Karpas-422 (cell line): ENCODE measurements at places on chromosomes 6 and 20. TPM values are rescaled to one million over a fixed set of nuclear protein-coding genes. Genes with fewer than 3 reads are reported as not detected.

DNA sequence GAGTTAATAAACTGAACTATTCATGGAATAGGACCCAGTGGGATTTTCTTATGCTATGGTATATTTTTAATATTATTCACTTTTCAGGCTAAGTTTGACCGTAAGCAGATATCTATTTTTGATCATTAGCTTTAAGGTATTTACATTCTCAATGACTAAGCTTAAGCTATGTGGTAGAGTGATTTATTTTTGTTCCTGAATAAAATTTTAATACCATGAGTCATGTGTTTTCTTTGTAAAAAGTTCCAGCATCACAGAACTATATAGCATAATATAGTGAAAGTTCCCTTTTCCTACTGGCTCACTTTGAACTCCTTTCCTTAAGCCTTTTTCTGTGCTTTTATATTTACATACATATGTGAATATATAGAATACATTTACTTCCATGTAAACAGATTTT is 75.8 kb downstream of the BCKDHB start:
- DNase-seq: no peak

DNA sequence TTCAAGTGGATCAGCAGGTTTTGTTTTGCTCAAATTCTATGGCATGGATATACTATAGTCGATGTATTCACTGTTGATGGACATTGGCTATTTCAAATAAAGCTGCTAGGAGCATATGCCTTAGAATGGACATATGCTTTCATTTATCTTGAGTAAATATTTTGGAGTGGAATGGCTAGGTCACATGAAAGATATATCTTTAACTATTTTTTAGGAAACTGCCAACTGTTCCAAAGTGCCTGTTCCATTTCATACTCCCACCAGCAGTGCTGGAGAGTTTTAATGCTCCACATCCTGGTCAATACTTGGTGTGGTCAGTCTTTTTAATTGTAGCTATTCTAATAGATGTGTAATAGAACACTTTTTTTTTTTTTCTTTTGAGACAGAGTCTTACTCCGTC is 81.1 kb upstream of the PIM1 start:
- no peak for DNase-seq

DNA sequence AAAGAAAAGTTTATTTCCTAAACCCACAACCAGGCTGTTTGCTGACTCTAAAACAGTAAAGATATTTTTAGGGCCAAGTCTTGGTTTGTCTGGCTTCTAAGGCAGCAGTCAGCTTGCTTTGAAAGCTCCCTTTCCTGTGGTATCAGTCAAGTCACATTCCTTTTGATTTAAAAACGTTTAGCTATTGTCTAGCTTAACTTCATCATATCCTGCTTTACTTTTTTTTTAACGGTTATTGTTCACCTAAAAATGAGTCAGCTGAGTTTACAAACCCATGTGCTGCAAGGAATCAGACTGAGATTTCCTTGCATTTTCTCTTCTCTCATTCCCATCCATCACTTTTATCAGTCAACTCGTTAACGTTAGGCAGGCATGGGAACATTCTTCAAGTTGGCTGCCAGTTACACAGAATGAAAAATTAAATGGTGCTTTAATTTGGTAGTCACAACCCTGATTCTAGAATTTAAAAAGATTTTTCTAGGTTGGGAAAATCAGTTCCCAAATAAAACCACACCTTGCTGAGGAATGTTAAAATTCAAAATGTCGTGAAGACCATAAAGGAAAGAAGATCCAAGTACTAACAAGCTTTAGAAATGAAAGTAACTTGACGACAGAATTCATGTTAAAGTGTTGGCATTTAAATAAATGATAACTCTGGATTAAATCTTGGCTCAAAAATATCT is 45.9 kb downstream of the ELOVL5 start:
- no peak for DNase-seq

GRCh38 chr6:56933650-56934049 is 21.3 kb upstream of the BEND6 start:
- no peak for DNase-seq

DNA sequence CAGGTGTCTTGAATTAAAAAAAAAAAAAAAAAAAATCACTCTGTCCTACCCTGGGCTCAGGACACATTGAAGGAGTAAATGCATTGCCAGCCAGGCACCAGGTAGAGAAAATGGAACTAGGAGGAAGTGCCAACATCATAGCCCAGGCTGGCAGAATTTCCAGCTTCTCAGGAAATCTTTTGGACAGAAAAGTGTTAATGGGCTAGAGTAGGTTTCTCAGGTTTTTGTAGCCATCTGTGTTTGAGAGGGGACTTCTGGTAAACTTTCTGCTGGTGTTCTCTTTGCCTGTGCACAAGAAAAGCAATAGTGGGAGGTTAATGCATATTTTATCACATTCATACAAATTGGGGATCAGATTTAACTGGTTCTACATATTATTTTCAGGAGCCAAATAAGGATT is 678.3 kb upstream of the NRSN1 start:
- DNase-seq: no peak

DNA sequence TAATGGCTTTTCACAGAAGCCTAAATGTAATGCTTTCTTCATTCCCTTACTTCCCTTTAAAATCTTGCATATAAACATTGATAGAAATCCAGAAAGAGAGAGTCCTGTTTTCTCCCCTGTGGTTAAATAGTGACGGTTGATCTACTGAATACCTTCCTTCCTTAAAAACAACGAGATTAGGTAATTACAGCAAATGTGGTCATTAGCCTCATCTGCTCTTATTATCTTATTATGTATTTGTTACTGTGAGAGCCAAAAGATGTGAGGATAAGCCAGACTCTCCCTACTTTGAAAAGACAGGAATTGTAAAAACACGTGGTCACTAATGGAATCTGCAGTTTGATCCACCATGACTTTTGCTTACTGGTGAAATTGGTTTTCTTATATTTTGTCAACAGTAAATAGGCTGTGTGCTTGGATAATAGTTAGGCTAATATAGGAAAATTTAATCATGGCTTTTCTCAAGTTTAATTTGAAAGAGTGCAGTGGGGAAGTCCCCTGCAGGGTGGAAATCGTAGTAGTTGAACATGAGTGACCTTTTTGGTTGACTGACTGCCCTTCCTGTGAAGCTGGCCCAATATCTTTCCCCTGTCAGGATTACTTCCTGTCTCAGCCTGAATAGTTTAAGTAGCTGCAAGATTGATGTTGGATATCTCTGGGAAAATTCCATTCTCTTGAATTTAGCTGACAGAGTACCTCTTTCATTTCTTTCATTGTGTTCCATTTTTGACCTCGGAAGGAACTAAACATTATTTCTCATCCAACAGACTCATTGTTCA is 62.8 kb downstream of the JARID2 start:
- no peak for DNase-seq

GRCh38 chr20:57781901-57782300 is 72.1 kb upstream of the PMEPA1 start:
- no peak for DNase-seq

DNA sequence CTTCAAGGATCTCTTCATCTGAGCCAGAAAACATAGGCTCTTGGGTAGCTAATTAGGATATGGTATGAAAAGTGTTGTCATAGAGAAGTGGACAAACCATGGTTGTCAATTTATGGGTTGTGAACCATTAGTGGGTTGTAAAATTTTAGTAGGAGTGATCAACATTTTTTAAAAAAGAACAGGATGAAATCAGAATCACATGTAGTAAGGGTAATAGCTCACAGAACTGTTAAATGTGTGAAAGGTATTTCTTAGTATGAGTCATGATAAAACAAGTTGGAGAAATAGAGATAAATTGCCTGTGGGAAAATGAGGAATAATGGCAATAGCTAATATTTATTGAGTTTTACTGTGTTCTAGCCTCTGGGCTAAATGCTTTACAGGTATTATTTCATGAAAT is 113.4 kb downstream of the MAP3K4 start:
- DNase-seq: no peak

The HLA-DMA gene
- total RNA-seq: 325 and 451 TPM in 2 replicates

The HLA-DQA1 gene
- 216 and 309 TPM in 2 replicates for total RNA-seq
